ENCODE measurements at places on chromosomes 13 and 19. TPM values are rescaled to one million over a fixed set of nuclear protein-coding genes. Genes with fewer than 3 reads are reported as not detected.

The CNFN gene
- 1,219 TPM for total RNA-seq

The WDR87 gene
- not detected for total RNA-seq

The ZNF266 gene
- 11.3 TPM for total RNA-seq

The RNF17 gene
- total RNA-seq = not detected

The KIR2DL4 gene
- not detected for total RNA-seq

The LILRA1 gene
- total RNA-seq = 1.1 TPM

The NLRP9 gene
- not detected for total RNA-seq

The MAG gene
- not detected for total RNA-seq

The C19orf67 gene
- not detected for total RNA-seq

The GSX1 gene
- not detected for total RNA-seq

The MEX3D gene
- 22.7 TPM for total RNA-seq

The PRR36 gene
- not detected for total RNA-seq

The IGSF23 gene
- total RNA-seq = not detected

The DAND5 gene
- total RNA-seq = not detected

The BEST2 gene
- total RNA-seq = 1.3 TPM

The CYP4F2 gene
- total RNA-seq = not detected

The NCR1 gene
- total RNA-seq = not detected

The NLRP7 gene
- total RNA-seq = not detected

The SHANK1 gene
- not detected for total RNA-seq

The SBSN gene
- total RNA-seq = 595 TPM

The TMEM255B gene
- total RNA-seq = 3.2 TPM

The MEIOSIN gene
- total RNA-seq = not detected

The PCDH9 gene
- 1.9 TPM for total RNA-seq

The ANKLE1 gene
- total RNA-seq = 0.57 TPM

The LILRA5 gene
- 0.38 TPM for total RNA-seq

The TMEM259 gene
- total RNA-seq = 101 TPM

The TPTE2 gene
- total RNA-seq = not detected

The NLRP5 gene
- not detected for total RNA-seq

The ZNF433 gene
- total RNA-seq = 6.0 TPM

The PLK5 gene
- total RNA-seq = 0.66 TPM

The TINCR gene
- total RNA-seq = 26.1 TPM

The SLC10A2 gene
- not detected for total RNA-seq

The ELANE gene
- total RNA-seq = 0.95 TPM

The CLIP3 gene
- total RNA-seq = 0.80 TPM

The CKM gene
- not detected for total RNA-seq

The KLK5 gene
- total RNA-seq = 84.2 TPM

The PSG11 gene
- not detected for total RNA-seq

The ZNF534 gene
- total RNA-seq = not detected

The OR7A5 gene
- not detected for total RNA-seq

The ABCA7 gene
- total RNA-seq = 24.4 TPM

The CYP4F11 gene
- total RNA-seq = 37.9 TPM

The METTL21C gene
- total RNA-seq = not detected
